ENCODE measurements at places on chromosomes 2 and 18. TPM values are rescaled to one million over a fixed set of nuclear protein-coding genes. Genes with fewer than 3 reads are reported as not detected.

DNA sequence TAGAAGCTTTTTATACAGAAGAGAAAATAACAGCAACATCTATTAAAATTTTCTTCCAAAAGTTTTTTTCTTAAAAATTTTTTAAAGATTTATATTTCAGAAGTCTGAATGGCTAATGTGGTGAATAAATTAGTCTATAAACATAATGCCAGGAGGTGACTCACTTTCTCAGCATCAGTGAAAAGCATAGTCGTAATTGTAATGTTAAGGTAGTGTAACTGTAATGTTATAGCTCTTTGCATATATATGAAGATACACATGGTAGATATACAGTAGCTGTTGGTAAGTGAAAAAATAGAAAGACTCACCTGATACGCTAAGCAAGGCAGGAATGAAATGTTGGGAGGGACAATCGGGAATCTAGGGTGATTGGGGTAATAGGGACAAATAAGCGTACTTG is 5.5 kb downstream of the TIMM21 start:
- DNase-seq = no peak

- no peak for DNase-seq
Observed at GRCh38 chr2:905833-906140, 44.9 kb upstream of the SNTG2 start.

The WDR75 gene
- total RNA-seq = 38.5 TPM

DNA sequence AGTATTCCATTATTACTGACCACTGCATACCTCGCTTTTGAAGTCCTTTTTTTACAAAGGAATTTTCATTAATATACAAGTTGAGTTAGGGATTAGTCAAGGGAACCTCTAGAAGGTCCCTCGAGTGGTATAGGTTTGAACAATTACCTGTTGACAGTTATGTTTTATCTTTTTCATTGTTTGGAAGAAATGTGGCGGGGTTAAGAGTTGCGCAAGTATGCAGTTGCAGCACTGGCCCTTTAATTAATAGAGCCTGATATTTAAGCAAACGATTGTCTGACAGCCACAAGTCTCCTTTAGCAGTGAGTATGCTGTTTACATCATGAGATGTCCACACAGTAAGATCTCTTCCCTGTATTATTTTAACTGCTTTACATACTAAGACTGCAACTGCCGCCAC is 24.3 kb downstream of the KYNU start:
- no peak for DNase-seq

DNA sequence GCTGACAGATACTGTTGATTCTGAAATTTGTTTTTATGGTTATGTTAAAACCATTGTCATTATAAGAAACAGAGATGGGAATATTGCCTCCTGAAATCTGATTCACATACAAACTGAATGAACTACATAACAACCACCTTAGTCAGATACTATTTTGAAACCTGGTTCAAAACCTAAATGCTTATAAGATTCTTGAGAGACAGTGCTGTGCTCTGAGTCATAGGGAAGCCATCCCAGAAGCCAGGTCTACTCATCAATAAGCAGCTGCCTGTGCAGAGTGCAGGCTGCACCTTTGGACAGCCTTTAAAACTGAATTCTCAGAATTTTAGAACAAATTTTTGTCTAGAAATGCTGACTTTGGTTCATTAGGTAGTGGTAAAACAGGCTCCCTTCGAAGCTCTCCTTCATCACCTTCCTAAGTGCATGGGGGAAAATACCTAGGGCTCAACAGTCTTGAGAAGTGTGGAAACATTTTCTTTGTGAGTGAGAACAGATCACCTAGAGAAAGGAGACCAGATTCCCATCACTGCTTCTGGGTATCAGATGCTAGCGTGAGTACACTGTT is at the start of gene SERPINB7:
TSS of gene SERPINB7 (plus strand) at position 253 of the 565 bp plus-strand sequence. CDS start 6,955 bp downstream, outside the sequence.
- DNase-seq = no peak

- no peak for DNase-seq
Observed at GRCh38 chr2:198044777-198045176, 240.4 kb downstream of the PLCL1 start.

The RGPD4 gene
- total RNA-seq = not detected

GRCh38 chr2:45905632-45905958 is 254.1 kb downstream of the PRKCE start:
- DNase-seq = no peak

DNA sequence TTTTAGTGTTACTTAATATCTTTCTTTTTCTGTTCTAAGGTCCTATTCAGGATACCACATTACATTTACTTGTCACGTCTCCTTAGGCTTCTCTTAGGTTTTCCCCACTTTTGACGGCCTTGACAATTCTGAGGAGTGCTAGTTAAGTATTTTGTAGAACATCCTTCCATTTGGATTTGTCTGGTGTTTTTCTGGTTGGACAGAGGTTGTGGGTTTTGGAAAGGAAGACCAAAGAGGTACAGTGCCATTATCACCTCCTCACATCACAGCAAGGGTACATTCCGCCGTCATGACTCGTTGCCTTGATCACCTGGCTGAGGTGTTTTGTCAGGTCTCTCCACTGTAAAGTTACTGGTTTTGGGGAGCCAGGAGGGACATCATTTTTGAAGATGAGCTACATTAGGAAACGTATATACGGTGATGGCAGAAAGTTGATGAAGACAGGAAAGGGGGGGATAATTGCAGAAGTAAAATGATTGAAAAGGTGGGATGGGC is 88.4 kb upstream of the TMEM247 start:
- no peak for DNase-seq

DNA sequence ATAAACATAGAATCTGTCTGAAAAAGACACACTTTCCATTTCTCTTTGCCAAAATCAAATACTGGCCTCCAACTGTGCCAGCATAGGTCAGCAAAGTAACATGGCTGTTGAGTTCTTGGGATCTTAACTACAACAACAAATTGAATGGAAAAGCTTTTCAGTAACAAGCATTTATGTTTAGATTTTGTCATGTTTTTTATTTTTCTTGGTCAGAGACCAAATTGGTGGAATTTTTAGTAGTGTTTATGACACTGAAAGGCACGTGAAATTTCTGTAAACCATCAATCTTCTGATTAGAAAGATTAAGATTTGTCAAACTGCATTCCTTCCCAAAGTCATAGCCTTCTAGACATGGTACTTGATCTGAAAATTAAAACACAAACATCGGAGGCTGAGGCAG is 77.6 kb downstream of the PDE1A start:
- DNase-seq = no peak

The TMEM163 gene
- 10.3 TPM for total RNA-seq

Measured in natural killer cell (primary cell).